ENCODE measurements at places on chromosomes 3 and 15. TPM values are rescaled to one million over a fixed set of nuclear protein-coding genes. Genes with fewer than 3 reads are reported as not detected.

RTP1 gene
- polyA plus RNA-seq: not detected

CCDC33 gene
- polyA plus RNA-seq: not detected

KBTBD13 gene
- 0.03 TPM for polyA plus RNA-seq

APBA2 gene
- 3.2 TPM for polyA plus RNA-seq

DNA sequence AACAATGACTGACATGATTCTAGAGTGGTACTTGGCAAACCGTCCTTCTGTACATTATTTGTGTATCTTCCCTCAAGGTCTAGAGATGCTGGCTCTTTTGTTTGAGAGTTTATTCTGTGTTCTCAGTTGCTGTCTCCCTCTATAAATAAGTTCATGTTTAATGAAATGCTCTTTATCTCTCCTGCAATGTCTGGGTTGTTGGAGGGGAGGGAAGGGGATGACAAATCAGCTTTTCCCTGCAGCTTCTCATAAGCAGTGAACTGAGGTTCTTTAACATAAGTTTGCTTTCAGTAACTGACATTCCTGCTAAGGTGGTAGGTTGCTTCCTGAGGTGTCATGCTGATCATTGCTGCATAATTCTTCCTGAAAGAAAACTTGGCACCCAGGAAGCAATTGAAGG is 21.8 kb downstream of the ITPR1 start:
- H3K4me3 ChIP-seq: no peak overlapping the region
- DNase-seq: no peak
- no peaks in the 10 kb centered on the region for H3K36me3 ChIP-seq
- no peak overlapping the region for H3K27ac ChIP-seq
- no peaks in the 10 kb centered on the region for H3K4me1 ChIP-seq

GRCh38 chr15:51833772-51834171 is 4.3 kb downstream of the TMOD3 start:
- H3K4me3 ChIP-seq: no peak overlapping the region
- H3K36me3 ChIP-seq: no peaks in the 10 kb centered on the region
- no peak for DNase-seq
- no peaks in the 10 kb centered on the region for H3K4me1 ChIP-seq

GRCh38 chr3:170707899-170708298 is 122.0 kb upstream of the SLC7A14 start:
- no peak overlapping the region for H3K4me3 ChIP-seq
- DNase-seq: no peak

GRCh38 chr3:31635545-31635944 is 102.8 kb downstream of the STT3B start:
- H3K36me3 ChIP-seq: peaks cover 12% of the 10 kb centered on the region
- H3K27ac ChIP-seq: no peak overlapping the region
- no peaks in the 10 kb centered on the region for H3K4me1 ChIP-seq
- no peak for DNase-seq

DNA sequence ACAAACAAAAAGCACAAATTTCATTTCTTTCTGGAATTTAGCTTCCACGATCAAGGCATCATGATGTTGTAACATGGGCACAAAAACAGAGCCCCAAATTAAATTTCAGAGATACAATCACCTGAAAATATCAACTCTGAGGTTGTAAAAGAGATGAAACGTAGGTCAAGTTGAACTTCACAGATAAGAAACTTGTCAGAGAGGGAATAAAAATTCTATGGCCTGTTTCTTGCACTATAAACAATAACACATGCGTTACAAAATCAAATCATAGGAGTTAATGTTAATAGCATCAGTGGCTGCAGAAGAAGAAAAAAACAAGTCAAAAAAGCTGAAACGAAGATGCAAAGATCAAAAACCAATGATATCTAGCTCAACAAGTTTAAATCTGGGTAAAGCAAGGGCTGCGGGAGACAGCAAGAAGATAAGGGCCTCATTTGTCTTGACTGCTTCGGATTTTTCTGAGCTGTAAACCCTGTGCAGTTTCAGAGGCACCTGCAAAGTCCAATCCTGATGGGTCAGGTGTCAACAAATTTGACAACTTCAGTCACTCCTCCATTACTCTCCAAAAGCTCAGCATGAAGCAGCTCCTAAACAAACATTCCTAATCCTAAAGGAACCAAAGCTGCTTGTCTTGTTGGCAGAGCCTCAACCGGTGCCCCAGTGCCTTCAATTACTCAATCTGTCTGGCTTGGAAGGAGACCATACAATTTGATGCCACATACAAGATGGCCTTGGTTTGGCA is 219.8 kb downstream of the STT3B start:
- H3K27ac ChIP-seq: no peak overlapping the region
- no peaks in the 10 kb centered on the region for H3K36me3 ChIP-seq
- H3K4me3 ChIP-seq: no peak overlapping the region
- no peak for DNase-seq
- no peaks in the 10 kb centered on the region for H3K27me3 ChIP-seq
- H3K4me1 ChIP-seq: no peaks in the 10 kb centered on the region

DNA sequence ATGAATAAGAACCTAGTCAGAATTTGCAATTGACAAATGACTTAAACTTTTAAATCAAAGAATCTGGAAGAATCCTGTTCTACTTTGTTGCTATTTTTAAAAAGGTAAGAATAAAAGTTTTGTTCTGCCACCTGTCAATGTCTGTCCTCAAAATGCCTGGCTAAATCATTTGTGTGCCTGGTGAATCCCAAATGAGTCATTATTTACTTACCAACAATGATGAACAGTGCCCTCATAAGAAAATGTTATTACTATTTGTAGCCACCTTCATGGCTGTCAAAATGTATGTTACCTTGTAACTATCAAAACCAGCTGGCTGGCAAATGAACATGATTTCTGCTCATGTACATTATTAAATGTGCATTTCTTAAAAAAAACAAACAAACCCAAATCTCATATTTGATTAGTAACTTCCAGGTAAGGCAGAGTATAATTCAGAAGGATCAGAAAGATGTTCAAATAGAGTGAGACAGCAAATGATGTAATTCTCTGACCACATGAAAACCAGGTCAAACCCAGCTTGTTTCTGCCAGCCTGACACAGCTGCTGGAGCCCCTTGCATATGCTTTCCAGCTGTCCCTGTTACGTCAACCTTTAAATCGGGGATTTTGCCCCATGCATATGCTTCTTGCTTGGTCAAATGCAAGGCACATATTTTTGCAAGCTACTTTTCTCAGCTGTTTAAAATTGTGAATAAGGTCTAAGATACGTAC is 137.9 kb downstream of the SSR3 start:
- H3K27ac ChIP-seq: no peak overlapping the region
- H3K27me3 ChIP-seq: peaks cover 5% of the 10 kb centered on the region
- H3K4me1 ChIP-seq: no peaks in the 10 kb centered on the region

- H3K27ac ChIP-seq: no peak overlapping the region
- H3K4me3 ChIP-seq: no peak overlapping the region
- H3K27me3 ChIP-seq: no peaks in the 10 kb centered on the region
- DNase-seq: no peak
- H3K4me1 ChIP-seq: no peaks in the 10 kb centered on the region
- no peaks in the 10 kb centered on the region for H3K36me3 ChIP-seq
Measured at GRCh38 chr3:69426967-69427304, 41.0 kb upstream of the FRMD4B start.

DNA sequence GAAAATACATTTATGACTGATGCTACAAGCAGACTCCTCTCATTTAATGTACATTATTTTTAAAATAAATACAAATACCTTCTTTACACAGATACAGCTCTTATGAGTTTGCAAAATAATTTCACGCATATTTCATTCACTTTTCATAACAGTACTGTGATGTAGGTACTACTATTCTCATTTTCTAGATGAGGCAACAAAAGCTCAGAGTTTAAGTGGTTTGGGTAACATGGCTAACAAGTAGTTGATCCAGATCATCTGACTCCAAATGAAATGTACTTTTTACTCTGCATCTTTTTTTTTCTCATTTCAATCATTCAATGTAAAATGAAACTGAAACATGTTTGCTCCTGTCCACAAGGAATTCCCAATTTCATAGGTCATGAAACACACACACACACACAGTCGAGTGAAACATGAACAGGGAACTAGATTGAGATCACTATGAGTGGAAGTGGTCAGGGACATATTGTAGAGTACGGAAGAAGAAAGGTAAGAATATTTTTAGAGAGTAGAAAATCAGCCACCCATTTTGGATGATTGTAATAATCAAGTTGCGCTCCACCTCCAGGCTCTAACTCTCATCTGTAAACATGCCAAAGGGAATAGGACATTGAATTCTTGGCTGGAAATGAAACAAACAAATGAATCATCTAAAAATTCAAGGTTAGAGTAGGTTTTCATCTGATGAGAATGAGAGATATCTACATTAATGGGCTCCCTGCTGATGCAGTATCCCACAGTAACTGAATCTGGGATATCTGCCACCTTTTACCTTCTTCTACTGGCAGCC is 92.4 kb downstream of the CLDN1 start:
- no peaks in the 10 kb centered on the region for H3K27me3 ChIP-seq
- no peak overlapping the region for H3K27ac ChIP-seq
- no peaks in the 10 kb centered on the region for H3K4me1 ChIP-seq
- H3K36me3 ChIP-seq: no peaks in the 10 kb centered on the region

DNA sequence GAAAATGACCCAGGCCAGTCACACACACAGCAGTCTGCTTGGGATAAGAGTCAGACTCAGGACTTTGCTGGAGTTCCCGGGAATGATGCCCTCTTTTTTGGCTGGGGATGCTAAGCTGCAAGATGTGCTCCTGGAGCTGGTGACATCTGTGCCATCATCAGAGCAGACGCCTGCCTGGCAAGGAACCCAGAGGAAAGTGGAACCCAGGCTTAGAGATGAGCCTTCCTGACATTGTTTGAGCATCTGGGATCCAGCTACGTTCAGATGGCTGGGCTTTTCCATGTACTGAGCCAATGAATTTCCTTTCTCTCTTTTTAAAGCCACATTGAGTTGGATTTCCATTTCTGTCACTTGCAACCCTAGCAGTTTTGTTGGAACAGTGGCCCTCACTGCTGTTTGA is 53.3 kb downstream of the EBLN2 start:
- no peak overlapping the region for H3K4me3 ChIP-seq
- DNase-seq: no peak
- no peak overlapping the region for H3K27ac ChIP-seq

DNA sequence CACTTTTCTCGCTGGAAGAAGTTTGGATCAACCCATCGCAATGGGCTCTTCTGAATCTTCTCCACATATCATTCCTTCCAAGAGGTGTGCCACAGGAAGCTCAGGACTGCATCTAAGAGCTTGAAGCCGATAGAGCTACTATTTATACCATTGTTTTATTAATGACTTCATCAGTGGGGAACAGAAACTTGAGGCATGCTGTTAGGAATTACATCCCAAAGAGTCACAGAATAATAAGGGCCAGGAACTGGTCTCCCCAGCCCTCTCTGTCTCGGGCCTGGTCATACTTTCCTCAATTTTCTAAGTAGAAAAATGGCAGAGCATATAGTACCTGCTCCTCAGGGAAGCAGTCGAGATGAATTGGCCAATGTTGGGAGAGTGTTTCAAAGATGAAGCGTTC is 16.9 kb upstream of the C15orf61 start:
- no peaks in the 10 kb centered on the region for H3K27me3 ChIP-seq
- H3K4me1 ChIP-seq: no peaks in the 10 kb centered on the region
- H3K4me3 ChIP-seq: no peak overlapping the region
- H3K27ac ChIP-seq: no peak overlapping the region
- no peaks in the 10 kb centered on the region for H3K36me3 ChIP-seq

GRCh38 chr15:87419344-87419743 is 837.2 kb downstream of the NTRK3 start:
- H3K27ac ChIP-seq: no peak overlapping the region
- no peaks in the 10 kb centered on the region for H3K36me3 ChIP-seq
- H3K27me3 ChIP-seq: no peaks in the 10 kb centered on the region

- H3K36me3 ChIP-seq: no peaks in the 10 kb centered on the region
- no peaks in the 10 kb centered on the region for H3K4me1 ChIP-seq
- H3K27ac ChIP-seq: no peak overlapping the region
- no peaks in the 10 kb centered on the region for H3K27me3 ChIP-seq
- no peak for DNase-seq
Measured at GRCh38 chr3:150710097-150710496, 6.4 kb upstream of the ERICH6 start.

- H3K27ac ChIP-seq: no peak overlapping the region
- H3K27me3 ChIP-seq: no peaks in the 10 kb centered on the region
- H3K4me3 ChIP-seq: no peak overlapping the region
- H3K36me3 ChIP-seq: peaks cover 6% of the 10 kb centered on the region
- H3K4me1 ChIP-seq: no peaks in the 10 kb centered on the region
Measured at GRCh38 chr3:123559040-123559861, 25.6 kb downstream of the HACD2 start.

GRCh38 chr3:194738254-194739093 is 52.8 kb downstream of the FAM43A start:
- no peak overlapping the region for H3K27ac ChIP-seq
- H3K4me1 ChIP-seq: no peaks in the 10 kb centered on the region
- no peaks in the 10 kb centered on the region for H3K36me3 ChIP-seq
- H3K27me3 ChIP-seq: no peaks in the 10 kb centered on the region

GRCh38 chr3:126477061-126477380 is 1.3 kb upstream of the ZXDC start:
- H3K36me3 ChIP-seq: no peaks in the 10 kb centered on the region
- no peaks in the 10 kb centered on the region for H3K27me3 ChIP-seq

DNA sequence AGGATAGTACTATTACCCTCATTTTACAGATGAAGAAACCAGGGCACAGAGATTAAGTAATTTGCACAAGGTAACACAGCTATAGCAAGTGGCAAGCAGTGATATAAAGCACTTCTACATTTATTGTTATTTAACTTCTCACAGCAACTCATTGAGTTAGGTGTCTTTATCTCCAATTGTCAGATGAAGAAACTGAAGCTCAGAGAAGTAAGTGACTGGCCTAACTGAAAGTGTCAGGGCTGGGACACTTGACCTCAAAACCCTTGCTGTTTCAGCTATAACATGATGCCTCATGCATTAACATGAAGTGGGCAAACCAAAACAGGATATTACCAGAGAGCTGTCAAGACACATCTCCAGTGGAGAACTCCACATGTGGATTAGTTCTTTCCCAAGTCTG is 65.8 kb upstream of the LEKR1 start:
- H3K4me3 ChIP-seq: no peak overlapping the region
- H3K4me1 ChIP-seq: no peaks in the 10 kb centered on the region
- H3K36me3 ChIP-seq: no peaks in the 10 kb centered on the region

Data from small intestine (tissue), 16 donors.